ENCODE measurements at places on chromosomes 2 and 18.
A peak's percentile ranks its signal among the peaks of the same experiment; 100 is the strongest.

- peak; percentile 20 for DNase-seq
These were observed 128.7 kb downstream of the UXS1 start for GRCh38 chr2:106065268-106065982.

- no peak for DNase-seq
These were observed 210.0 kb upstream of the SIX3 start for GRCh38 chr2:44731505-44731904.

DNA sequence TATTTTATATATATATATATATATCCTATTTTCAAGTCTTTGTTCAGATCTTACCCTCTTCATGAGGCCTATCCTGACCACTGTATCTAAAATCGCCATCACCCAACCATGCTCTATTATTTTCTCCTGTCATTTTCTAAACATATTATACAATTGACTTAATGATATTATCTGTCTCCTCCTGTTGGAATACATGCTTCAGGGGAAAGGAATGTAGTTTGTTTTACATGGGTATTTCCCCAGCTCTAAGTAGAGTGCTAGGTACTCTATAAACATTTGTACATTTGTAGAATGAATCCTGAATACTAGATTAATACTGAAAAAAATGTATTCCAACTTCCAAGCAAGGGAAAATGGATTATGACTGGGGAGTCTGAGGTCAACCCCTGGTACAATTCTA lies 26.2 kb downstream of the TTC21B start:
- no peak for DNase-seq

DNA sequence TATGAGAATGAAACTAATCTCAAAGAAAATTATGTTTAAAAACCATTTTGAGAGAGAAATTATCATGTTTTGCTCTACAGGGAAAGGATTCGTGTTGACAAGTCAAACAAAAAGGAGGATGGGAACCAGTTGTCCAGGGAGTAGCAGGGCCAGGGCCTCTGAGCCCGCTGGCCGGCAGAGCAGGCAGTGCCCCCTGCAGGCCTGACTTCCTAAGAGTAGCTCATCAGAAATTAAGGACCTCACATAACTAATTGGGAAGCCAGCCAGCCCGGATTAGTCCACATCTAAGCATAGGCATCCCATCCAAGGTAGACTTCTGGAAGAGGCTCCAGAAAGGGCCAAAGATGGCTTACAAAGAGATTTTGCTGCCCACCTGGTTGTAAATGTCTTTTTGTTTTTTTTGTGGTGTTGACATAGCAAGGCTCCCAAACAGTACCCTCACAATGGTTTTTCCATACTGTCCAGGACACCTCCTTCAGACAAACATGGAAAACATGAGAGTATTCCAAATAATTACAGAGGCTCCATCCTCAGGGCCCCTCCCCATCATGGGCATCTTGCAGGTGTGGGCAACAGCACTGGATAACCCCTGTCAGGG lies 241.2 kb upstream of the TANK start:
- no peak for DNase-seq

GRCh38 chr2:85758361-85759256 lies 4.8 kb downstream of the ATOH8 start:
- no peak for DNase-seq

GRCh38 chr18:54251606-54252390 lies 17.5 kb upstream of the POLI start:
- DNase-seq: no peak

DNA sequence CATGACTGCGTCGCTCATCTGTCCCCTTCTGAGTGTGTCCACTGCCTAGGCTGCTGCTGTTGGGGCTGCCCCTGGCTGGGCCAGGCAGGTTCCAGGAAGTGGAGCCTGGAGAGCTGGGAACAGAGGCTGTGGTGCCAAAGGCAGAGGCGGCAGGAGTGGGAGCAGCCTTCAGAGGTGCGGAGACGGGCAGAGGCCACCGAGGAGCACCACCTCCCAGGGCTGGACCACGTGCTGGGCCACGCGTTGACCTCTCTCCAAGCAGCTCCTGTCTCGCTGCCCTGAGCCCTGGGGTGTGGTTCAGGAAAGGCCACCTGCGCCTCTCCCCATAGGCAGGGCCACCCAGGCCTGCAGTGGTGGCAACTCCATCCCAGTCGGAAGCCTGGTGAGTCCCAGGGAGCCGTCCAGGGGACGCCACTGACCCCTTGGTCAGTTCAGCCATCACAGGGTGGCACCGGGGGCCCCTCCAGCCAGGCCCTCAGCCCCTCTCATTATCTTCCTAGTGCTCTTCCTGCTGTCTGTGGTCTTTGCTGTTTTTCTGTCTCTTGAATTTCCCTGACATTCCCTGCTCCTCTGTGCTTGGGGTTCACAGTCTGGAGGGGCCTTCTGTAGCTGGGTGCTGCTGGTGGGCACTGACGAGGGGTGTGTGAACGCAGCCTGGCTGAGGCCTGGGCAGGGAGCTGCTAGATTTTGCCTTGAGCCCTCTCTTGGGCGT lies 122.8 kb upstream of the HS6ST1 start:
- DNase-seq: no peak

DNA sequence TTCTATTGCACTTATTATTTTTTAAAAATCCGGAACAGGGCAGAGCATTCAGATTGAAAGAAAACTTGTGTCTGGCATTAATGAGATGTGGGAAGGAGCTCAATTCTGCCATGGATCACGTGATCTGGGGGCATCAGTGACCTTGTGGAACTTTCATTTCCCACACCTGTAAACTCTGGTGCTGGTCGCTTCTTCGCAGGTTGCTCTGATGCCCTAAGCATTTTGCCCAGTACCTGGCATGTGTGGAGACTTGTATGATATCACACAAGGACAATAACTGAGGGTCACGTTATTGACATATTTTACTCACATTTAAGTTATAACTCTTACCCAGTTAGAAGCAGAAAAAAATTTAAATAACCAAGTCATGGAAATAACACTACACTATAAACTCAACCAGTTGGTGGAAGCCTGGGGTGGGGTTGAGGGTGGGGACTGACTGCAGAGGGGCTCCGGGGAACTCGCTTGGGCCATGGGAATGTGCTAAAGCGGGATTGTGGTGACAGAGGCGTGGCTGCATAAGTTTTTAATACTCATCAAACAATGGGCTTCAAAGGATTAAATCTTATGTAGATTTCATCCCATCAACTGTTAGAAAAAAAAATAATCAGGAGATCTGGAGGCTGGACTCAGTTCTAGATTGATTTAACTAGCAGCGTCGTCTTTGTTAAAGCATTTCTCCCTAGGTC lies 36.5 kb downstream of the ST3GAL5 start:
- no peak for DNase-seq

DNA sequence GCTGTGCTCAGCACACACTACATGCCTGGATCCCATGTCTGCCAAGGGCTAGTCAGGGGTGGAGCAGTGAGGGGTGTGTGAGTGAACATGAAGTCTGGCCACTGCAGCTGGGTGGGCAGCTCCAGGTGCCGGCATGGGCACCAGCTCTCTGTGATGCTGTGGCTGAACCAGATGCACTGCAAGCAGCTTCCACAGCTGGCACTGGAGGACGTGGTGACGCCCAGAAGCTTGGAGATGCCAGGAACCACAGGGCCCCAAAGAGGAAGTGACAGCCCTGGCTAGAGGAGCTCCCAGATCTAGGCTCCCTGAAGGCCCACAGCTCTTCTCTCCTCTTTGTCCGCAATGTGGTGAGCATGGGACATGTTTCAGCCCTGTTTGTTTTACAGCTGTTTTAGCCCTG lies 776.3 kb upstream of the POU3F3 start:
- no peak for DNase-seq

DNA sequence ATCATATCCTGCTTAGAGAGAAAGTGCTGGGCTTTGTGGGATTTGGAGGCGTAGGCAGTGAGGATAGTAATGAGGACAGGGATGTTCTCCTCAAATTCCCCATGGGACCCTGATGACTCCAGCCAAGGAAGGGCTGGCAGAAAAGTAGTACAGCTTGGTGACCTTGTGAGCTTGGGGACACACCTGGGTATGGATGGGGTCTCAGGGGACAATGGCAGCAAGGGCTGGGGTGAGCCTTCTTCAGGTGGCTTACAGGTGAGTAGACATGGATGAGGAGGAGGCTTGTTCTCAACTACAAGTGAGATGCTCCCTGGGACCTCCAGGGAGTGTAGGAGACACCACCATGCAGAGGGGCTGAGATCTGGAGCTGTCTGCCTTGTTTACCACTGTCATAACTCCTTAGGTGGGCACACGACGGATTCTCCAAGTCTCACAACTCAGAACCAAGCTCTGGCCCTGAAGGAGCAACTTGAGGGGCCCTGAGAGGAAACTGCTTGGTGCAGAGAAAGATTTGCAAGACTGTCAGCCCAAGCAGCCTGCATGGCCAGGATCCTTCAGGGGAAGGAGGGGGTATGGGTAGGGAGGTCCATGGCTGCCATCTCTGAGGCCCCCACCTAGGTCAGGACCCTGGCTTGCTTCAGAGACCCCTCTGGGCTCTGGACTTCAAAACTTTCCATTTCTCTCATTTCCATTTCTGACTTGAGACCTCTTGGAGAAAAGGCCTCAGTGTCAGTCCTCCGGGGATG lies 262.8 kb downstream of the DYSF start:
- no peak for DNase-seq

- DNase-seq: no peak
These were observed 45.3 kb downstream of the FRZB start for GRCh38 chr2:182821182-182821581.

- DNase-seq: no peak
These were observed 134.8 kb upstream of the HDAC4 start for GRCh38 chr2:239535413-239536144.

GRCh38 chr2:7952046-7952745 lies 729.7 kb upstream of the ID2 start:
- no peak for DNase-seq

GRCh38 chr2:20350041-20350712 lies 467 bp downstream of the PUM2 start:
- DNase-seq: peak; percentile 58

DNA sequence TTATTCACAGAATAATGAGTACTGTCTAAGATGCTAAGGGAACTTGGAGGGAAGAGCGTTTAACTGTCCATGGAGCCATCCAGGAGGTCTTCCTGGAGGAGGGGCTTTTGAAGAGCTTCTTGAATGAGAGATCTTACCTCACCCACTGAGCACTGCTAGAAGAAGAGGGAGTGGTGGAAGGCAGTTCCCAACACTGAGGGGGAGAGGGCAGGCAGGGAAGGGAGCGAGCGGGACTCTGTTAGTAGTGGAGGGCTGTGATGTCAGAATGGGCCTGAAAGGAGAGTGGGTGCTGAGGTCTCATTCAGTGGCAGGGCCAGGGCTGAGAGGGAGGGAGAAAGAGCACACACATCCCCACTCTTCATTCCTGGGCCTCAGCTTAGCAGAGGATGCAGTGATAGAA lies 65.0 kb downstream of the NCK2 start:
- DNase-seq: no peak

GRCh38 chr2:156459720-156460119 lies 23.5 kb downstream of the GPD2 start:
- no peak for DNase-seq

- no peak for DNase-seq
These were observed 96.1 kb downstream of the RBMS1 start for GRCh38 chr2:160397530-160397865.

DNA sequence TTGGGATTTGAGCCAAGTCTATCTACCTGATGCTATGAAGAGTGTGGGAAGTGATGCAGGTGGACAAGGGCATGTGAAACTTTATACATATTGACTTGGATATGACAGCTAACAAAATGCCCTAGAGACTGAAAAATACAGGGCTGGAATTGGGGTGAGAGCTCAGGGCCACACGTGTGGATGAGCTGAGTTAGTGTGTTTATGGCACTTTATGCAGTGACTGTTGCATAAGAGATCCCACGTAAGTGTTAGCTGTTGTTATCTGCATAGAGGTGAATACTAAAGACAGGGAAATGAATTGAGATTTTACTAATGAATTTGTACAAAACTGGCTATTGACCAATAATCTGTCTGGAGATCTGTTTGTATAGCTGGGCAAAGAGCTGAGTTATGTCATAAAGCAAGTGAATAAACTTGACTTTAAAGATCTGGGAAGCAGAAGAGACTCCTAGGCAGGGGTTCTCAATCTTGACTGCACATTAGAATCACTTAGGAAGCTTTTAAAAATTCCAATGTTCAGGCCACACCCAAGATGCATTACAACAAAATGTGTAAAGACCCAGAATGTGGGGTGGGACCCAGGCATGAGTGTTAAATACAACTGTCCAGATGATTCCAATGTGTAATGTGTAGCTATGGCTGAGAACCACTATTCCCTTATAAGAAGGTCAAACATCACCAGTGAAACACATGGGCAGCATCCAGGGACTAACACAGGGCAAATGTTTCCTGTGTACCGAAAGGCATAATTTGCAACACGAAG lies 74.2 kb upstream of the STK17B start:
- no peak for DNase-seq

- DNase-seq: no peak
These were observed 250.4 kb upstream of the SMIM21 start for GRCh38 chr18:75677696-75678455.

DNA sequence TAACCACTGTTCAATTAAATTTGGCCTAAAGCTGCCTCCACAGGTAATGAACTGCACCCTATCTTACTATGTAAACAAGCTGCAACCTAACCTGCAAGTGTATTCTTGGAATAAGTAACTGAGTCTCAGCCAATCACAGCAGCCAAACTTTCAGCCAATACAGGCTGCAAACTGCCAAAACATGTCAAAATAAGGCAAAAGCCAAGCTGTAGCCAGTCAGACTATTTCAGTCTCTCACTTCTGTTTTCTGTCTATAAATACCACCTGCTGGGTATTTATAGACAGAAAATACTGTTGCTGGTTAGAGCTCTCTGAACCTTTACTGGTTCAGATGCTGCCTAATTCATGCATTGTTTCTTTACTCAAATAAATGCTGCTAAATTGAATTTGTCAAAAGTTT lies 14.3 kb downstream of the C2orf76 start:
- DNase-seq: no peak

- DNase-seq: no peak
These were observed 2.2 kb downstream of the MYO3B start for GRCh38 chr2:170180031-170180566.

DNA sequence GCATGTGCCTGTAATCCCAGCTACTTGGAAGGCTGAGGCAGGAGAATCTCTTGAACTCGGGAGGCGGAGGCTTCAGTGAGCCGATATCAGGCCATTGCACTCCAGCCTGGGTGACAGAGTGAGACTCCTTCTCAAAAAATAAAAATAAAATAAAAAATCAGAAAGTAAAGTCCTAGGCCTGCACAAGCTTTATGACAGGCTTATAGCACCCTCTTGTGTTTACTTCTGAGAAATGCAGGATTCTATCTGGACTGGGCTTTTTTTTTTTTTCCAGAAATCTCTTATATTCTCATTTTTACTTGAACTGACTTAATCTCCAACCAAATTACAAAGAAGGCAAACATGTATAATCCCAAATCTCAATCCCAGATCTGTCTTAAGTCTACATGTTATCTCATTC lies 26.1 kb upstream of the REG3G start:
- DNase-seq: no peak

GRCh38 chr2:68974946-68975665 lies 670 bp downstream of the GKN1 start:
- DNase-seq: no peak

GRCh38 chr2:180003073-180003472 lies 4.0 kb downstream of the CWC22 start:
- no peak for DNase-seq

Data from T-cell (primary cell).